ENCODE measurements at places on chromosomes 12 and 14. TPM values are rescaled to one million over a fixed set of nuclear protein-coding genes. Genes with fewer than 3 reads are reported as not detected.

The ACOT2 gene
- 10.9 TPM for total RNA-seq

The KRT74 gene
- total RNA-seq = not detected

The ETFBKMT gene
- 1.0 TPM for total RNA-seq

The RAD9B gene
- 2.3 TPM for total RNA-seq

The SCAF11 gene
- 131 TPM for total RNA-seq

The MAP3K9 gene
- total RNA-seq = 6.7 TPM

The FOXA1 gene
- total RNA-seq = not detected

The NEUROD4 gene
- not detected for total RNA-seq

The MGAT4C gene
- total RNA-seq = not detected

The MMP19 gene
- not detected for total RNA-seq

The GLIPR1L1 gene
- not detected for total RNA-seq

- peaks cover 2% of the 10 kb centered on the region for H3K36me3 ChIP-seq
- DNase-seq = no peak
- peak overlapping the region; percentile 96 for H3K27ac ChIP-seq
- peaks cover 4% of the 10 kb centered on the region for H3K27me3 ChIP-seq
Observed at GRCh38 chr14:73851000-73851399, 631 bp upstream of the PTGR2 start.

GRCh38 chr14:92443741-92444140 lies 69.8 kb upstream of the RIN3 start:
- H3K4me3 ChIP-seq = no peak overlapping the region
- peaks cover 13% of the 10 kb centered on the region for H3K4me1 ChIP-seq
- H3K27me3 ChIP-seq = peaks cover 3% of the 10 kb centered on the region

- DNase-seq = peak; percentile 62
- H3K27me3 ChIP-seq = no peaks in the 10 kb centered on the region
- H3K4me1 ChIP-seq = peaks cover 35% of the 10 kb centered on the region
- peaks cover 33% of the 10 kb centered on the region for H3K36me3 ChIP-seq
Observed at GRCh38 chr12:120496413-120497340, 764 bp downstream of the DYNLL1 start.

DNA sequence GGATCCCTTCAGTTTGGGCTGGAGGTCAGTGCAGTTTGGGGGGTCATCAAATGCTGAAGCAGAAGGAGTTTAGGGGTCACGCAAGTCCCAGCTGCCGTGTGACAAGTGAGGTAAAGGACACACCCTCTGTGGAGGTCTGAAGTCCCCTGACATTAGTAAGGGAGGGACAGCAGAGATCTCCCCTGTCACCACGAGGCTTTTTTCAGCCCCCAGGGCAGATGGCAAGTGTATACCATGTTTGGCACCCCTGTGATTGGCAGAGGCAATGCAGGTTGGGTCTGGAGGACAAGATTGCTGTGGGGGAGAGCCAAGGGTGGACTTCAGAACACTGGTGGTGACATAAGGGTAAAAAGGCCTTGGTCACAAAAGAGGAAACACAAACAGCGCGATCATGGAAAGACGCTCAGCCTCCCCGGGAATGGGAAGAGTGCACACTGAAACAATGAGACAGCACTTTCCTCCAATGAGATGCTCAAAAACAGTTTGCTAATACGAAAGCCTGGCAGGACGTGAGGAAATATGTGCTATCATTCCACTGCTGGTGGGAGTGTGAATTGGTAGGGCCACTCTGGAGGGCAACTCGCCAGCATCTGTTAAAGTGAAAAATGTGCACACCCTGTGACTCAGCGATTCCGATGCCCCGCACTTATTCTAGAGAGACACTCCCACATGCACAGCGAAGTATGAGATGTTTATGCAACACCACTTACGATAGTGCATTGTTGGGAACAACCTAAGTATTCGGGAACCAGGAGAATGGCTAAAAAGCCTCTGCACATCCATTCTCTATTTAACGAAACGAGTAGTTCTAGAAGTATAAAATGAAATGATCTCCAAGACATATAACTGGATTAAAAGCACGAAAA lies 14.4 kb upstream of the CD27 start:
- no peak overlapping the region for H3K4me3 ChIP-seq
- peak overlapping the region; percentile 60 for H3K27ac ChIP-seq
- H3K27me3 ChIP-seq = no peaks in the 10 kb centered on the region
- H3K36me3 ChIP-seq = no peaks in the 10 kb centered on the region

- H3K4me3 ChIP-seq = no peak overlapping the region
- peaks cover 15% of the 10 kb centered on the region for H3K27me3 ChIP-seq
- no peak for DNase-seq
- H3K4me1 ChIP-seq = peaks cover 3% of the 10 kb centered on the region
Observed at GRCh38 chr14:100584056-100585031, 2.9 kb downstream of the BEGAIN start.

DNA sequence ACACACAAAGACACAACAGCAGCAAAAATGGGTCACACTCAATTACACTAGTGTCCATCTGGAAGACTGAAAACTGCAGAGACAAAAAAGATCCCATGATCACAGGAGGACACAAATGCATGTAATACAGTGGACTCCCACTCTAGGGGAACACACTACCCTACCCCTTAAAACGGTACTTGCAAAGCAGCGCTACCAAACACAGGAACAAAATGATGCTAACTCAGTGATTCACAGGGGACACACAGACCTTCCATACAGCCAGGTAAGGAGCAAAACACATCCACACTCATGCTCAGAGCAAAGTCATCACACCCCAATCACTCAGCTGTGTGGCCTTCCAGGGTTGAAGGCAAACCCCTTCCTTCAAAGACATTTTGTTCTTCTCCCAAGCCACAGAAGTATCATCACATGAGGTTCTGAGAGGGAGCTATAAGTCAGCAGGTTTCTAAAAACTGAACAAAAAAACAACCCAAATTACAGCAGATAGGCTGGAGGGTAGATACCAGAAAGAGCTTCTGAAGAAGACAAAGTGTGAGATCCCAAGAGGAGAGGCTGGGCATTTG lies 14.8 kb downstream of the SMUG1 start:
- H3K4me1 ChIP-seq = peaks cover 7% of the 10 kb centered on the region
- H3K27ac ChIP-seq = no peak overlapping the region
- H3K4me3 ChIP-seq = no peak overlapping the region
- H3K36me3 ChIP-seq = no peaks in the 10 kb centered on the region

DNA sequence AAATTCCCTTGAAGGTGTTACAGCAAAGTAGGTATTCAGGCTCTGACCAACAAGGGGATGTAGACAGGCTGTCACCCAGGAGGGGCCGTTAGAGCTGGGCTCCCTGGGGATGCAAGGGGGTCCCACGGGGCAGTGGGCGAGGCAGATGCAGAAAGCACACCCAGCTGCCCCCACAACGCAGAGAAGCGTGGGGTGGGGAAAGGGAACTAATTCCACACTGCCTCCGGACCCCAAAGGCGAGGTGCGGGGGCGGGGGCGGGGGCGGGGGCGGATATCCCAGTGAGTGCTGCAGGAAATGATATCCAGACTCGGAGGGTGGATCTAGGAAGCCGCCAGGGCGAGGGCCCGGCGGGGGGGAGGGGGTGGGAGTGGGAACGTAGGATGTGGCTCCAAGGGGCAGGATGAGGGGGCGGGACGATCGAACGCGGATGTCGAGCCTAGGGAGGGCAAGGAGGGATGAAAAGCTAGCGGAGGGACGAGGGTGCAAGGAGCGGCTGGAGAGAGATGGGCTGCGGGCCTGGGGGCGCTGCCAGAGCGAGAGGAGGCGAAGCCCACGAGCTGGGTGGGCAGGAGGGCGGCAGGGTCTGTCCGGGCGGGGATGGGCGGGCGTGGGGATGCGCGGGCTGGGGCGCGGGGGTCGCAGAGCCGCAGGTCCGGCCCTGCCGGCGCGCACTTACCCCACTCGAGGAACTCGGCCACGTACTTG lies 874 bp downstream of the CDC42BPB start:
- no peak overlapping the region for H3K27ac ChIP-seq
- peaks cover 7% of the 10 kb centered on the region for H3K4me1 ChIP-seq
- no peak for DNase-seq
- H3K27me3 ChIP-seq = peaks cover 55% of the 10 kb centered on the region

- peak overlapping the region; percentile 72 for H3K27ac ChIP-seq
- peaks cover 22% of the 10 kb centered on the region for H3K27me3 ChIP-seq
- peaks cover 58% of the 10 kb centered on the region for H3K4me1 ChIP-seq
Observed at GRCh38 chr12:94149119-94149780, 873 bp downstream of the PLXNC1 start.

GRCh38 chr12:32847287-32847686 lies 49.3 kb downstream of the PKP2 start:
- H3K27ac ChIP-seq = no peak overlapping the region
- no peak overlapping the region for H3K4me3 ChIP-seq
- no peak for DNase-seq
- H3K36me3 ChIP-seq = no peaks in the 10 kb centered on the region
- H3K27me3 ChIP-seq = peaks cover 3% of the 10 kb centered on the region
- H3K4me1 ChIP-seq = no peaks in the 10 kb centered on the region

- H3K36me3 ChIP-seq = peaks cover 26% of the 10 kb centered on the region
- H3K27ac ChIP-seq = no peak overlapping the region
- no peaks in the 10 kb centered on the region for H3K4me1 ChIP-seq
- no peaks in the 10 kb centered on the region for H3K27me3 ChIP-seq
- no peak for DNase-seq
Observed at GRCh38 chr14:34450542-34450915, 11.5 kb downstream of the SPTSSA start.

DNA sequence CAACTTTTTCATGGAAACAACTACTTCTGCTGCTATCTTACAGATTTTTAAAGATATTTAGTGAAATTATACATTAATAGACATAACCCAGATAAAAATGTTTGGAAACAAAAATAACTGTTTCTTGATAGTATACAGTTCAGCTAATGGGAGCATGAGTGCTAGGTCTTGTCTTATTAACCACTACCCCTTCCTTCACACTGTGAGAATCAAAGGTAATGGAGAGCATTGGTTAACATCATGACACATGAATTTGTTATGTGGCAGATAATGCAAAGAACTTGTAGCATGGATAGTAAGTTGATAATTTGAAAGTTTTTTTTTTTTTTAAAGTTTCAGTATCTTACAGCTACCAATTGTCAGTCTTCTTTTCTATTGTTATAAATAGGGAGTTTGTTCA lies 44.2 kb downstream of the CCDC91 start:
- peaks cover 5% of the 10 kb centered on the region for H3K36me3 ChIP-seq
- H3K27ac ChIP-seq = no peak overlapping the region
- H3K4me3 ChIP-seq = no peak overlapping the region

DNA sequence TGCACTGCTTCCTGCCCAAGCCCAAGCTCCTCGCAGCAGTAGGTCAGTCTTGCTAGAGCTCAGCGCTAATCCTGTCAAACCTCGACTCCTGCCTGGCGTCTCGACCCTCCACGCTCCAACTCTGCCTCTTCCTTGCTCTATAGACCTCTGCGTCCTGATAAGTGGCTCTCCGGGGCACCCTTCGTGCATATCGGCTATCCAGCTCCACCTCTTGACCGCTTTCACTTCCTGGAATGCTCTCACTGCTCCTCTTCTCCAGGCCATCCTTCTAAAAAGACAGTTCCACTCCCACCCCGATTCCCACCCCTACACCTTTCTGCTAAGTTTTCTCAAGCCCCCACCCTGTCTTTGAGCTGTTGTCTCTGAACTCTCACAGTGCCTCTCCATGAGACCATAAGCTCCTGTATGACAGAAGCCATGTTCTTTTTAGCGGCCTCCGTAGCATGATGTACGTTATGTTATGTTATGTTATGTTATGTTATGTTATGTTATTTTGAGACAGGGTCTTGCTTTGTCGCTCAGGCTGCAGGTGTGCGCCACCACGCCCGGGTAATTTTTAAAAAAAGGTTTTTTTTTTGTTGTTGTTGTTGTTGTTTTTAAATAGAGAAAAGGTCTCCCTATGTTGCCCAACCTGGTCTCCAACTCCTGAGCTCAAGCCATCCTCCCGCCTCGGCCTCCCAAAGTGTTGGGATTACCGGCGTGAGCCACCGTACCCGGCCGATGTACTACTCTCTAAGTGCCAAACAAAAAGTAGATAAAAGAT lies 601 bp downstream of the COX14 start:
- H3K27ac ChIP-seq = peak overlapping the region; percentile 99
- DNase-seq = no peak
- peaks cover 40% of the 10 kb centered on the region for H3K4me1 ChIP-seq
- peaks cover 28% of the 10 kb centered on the region for H3K36me3 ChIP-seq
- no peaks in the 10 kb centered on the region for H3K27me3 ChIP-seq

GRCh38 chr12:51942056-51942455 lies 9.4 kb upstream of the ACVR1B start:
- no peak overlapping the region for H3K27ac ChIP-seq
- no peaks in the 10 kb centered on the region for H3K4me1 ChIP-seq

DNA sequence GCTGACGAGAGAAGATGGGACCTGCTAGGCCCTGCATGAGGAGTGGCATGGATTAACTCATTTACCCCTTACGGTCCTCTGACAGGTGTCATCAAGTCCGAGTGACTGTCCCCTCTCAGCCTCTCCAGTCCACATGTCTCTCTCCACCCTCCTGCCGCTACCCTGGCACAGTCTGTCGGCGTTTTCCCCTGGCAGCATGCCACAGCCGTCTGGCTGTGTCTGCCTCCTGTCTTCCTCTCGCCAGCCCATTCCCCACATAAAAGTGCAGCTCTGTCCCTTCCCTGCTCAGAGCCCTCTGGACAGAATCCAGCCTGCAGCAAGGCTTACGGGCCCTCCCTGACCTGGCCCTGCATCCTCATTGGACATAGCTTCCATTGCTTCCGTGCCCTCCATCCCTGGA lies 45.6 kb downstream of the UBE3B start:
- no peaks in the 10 kb centered on the region for H3K27me3 ChIP-seq
- no peaks in the 10 kb centered on the region for H3K4me1 ChIP-seq
- H3K36me3 ChIP-seq = peaks cover 21% of the 10 kb centered on the region
- H3K27ac ChIP-seq = no peak overlapping the region
- H3K4me3 ChIP-seq = no peak overlapping the region

- no peak for DNase-seq
- H3K4me3 ChIP-seq = no peak overlapping the region
- H3K4me1 ChIP-seq = peaks cover 18% of the 10 kb centered on the region
- H3K27me3 ChIP-seq = peaks cover 5% of the 10 kb centered on the region
- H3K36me3 ChIP-seq = no peaks in the 10 kb centered on the region
Observed at GRCh38 chr14:101950516-101951215, 13.7 kb upstream of the DYNC1H1 start.

GRCh38 chr14:79413734-79414428 lies 797.4 kb downstream of the DIO2 start:
- H3K27ac ChIP-seq = no peak overlapping the region
- DNase-seq = no peak
- no peaks in the 10 kb centered on the region for H3K36me3 ChIP-seq
- H3K4me1 ChIP-seq = no peaks in the 10 kb centered on the region

DNA sequence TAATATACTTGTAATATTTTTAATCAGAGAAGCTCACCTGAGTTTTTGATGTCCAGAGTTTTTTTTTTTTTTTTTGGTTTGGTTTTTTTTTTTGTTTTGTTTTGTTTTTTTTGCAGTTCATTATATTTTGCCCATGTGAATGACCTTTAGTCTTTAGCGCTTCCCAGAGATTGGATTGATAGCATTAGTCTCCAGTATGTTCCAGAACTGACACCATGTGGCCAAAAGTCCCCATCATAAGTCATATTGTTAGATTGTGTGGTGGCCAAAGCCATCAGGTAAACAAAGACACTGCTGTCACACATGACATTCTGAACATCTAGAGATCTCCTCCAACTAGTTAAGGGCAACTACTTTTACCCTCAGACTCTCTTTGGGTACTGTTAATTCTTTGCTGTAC lies 272.8 kb upstream of the GARIN2 start:
- no peaks in the 10 kb centered on the region for H3K4me1 ChIP-seq
- peaks cover 13% of the 10 kb centered on the region for H3K36me3 ChIP-seq
- no peak overlapping the region for H3K4me3 ChIP-seq

- no peak overlapping the region for H3K27ac ChIP-seq
- peaks cover 13% of the 10 kb centered on the region for H3K27me3 ChIP-seq
- no peak overlapping the region for H3K4me3 ChIP-seq
- DNase-seq = no peak
- no peaks in the 10 kb centered on the region for H3K36me3 ChIP-seq
Observed at GRCh38 chr12:76247026-76247646, 101.1 kb downstream of the BBS10 start.

- no peak overlapping the region for H3K27ac ChIP-seq
- no peak overlapping the region for H3K4me3 ChIP-seq
- DNase-seq = no peak
- no peaks in the 10 kb centered on the region for H3K36me3 ChIP-seq
- H3K4me1 ChIP-seq = no peaks in the 10 kb centered on the region
- H3K27me3 ChIP-seq = no peaks in the 10 kb centered on the region
Observed at GRCh38 chr12:90888316-90888715, 66.7 kb downstream of the CCER1 start.
